Activated T-cell treated with anti-CD3 and anti-CD28 coated beads, Interleukin-2, amount 50 U/mL, for 1 hour (primary cell): ENCODE measurements at places on chromosomes 12 and 14.

- no peak for DNase-seq
Observed at GRCh38 chr14:76428611-76429010, 52.7 kb downstream of the ESRRB start.

DNA sequence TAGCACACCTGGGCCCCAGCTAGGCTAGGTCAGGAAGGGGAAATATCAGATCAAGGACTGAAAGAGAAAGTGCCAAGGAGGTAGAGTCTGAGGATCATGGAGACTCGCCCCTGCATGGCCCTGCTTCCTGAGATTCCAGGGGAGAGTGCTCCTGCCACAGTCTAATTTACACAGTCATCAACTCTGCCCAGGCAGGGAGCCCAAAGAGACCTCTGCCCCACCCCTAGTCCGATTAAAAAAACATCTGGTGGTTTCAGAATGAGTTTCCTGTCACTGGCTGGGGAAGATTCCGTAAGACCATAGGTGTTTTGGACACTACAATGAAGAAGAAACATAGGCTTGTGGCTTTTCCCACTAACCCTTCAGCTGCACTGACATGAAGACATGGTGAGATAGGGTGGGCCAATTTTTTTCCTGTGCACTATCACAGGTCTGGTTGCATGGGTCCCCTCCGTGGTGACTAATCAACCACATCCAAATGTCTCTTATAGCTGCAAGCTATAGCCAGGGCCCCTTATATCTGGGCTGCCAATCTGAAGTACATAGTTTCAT is 31.5 kb upstream of the GZMB start:
- no peak for DNase-seq

- no peak for DNase-seq
Observed at GRCh38 chr14:51248016-51248987, 8.3 kb downstream of the TMX1 start.

DNA sequence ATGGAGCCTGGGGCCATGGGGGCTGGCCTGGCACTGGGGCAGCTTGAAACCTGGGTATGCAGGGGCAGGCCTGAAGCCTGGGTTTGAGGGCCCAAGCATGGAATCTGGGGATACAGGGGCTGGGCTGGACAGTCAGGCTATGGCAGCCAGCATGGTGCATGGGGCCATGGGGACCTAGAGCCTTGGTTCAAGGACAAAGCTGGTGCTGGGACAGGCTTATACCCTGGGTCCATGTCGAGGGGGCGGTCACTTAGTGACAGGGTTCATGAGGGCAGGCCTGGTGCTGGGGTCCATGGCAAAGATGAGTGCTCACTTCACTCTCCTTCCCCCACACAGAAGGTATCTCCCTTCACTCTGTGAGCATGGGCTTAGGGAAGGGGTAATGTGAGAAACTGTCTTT is 116.2 kb downstream of the BBS10 start:
- no peak for DNase-seq

- DNase-seq, result no peak
Observed at GRCh38 chr14:51726166-51726899, 74.6 kb downstream of the FRMD6 start.

GRCh38 chr14:63544591-63545299 is 1.6 kb upstream of the PPP2R5E start:
- no peak for DNase-seq

- DNase-seq, result no peak
Observed at GRCh38 chr12:57128519-57129247, 400 bp downstream of the LRP1 start.

DNA sequence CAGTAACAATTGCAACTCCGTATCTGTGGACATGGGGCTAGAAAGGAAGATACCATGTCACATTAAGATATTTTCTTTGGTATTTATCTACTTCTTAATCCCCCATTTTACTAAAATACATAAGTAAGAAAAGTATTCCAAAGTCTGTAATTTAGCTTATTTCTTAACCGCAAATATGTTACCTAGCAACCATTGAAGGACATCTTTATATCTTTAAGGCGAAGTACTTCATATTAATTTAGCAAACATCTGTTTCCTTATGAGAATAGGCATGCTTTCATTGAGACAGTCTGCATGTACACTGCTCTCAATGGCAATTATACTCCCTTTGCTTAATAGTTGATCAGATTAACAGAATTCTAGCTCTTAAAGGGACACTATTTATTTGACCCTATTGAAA is 88.8 kb downstream of the NAV3 start:
- no peak for DNase-seq

DNA sequence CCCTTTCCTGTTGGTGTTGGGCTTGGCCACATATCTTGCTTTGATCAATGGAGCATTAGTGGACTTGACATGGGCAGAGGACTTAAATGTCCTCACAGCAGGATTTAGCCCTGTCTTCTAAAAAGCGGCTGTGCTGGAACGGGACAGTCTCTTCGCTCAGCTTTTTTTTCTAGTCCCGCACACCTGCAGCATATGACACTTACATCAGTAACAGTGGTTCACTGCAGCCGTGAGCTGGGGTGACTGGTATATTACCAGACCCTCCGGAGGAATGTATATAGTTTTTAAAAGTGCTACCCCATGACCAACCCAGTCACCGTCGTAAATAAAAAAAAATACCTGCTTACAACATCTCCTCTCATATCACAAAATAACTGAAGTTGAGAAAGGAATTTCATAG is 164.5 kb downstream of the CRADD start:
- no peak for DNase-seq

GRCh38 chr12:93624595-93625294 is 52.3 kb downstream of the SOCS2 start:
- no peak for DNase-seq

DNA sequence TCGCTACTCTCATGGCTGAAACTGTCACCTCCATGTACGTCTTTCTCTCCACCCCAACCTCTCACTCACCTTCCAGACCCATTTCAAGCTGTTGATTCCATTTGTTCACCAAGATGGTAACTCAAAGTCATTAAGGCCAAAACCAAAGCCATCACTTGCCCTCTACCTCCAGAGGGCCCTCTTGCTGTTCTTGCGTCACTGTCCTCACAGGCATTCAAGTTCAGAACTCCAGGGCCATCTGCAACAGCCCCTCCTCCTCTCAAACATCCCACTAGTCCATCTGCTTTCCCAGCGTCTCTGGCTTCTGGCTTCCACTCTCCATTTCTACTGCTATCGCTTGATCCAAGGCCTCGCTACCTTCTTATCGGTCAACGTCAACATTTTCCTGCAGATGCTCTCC is 74.5 kb downstream of the VWF start:
- no peak for DNase-seq

- DNase-seq, result no peak
Observed at GRCh38 chr12:90149453-90149852, 440.8 kb upstream of the ATP2B1 start.

- no peak for DNase-seq
Observed at GRCh38 chr12:105761075-105761474, 377.7 kb downstream of the NUAK1 start.

- DNase-seq, result no peak
Observed at GRCh38 chr14:54294802-54295201, 102.0 kb upstream of the CDKN3 start.

DNA sequence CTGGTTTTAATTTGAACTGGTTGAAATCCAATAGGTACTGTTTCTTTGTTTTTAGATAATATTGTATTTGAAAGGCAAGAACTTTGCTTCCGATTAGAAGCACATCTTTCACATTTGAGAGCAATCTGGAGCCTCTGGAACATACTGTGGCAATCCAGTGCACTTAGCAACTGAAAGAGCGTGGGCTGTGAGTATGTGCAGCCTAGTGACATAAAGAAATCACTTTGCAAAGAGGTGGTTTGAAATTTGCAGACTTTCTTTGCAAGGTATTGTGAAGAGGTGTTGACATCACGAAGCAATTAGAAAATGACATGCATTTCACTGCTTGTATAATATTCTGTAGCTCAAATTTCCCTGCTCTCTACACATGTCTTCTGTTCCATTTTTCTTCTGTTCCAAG is 23.5 kb upstream of the CFAP54 start:
- no peak for DNase-seq

GRCh38 chr14:105471823-105472485 is 2.7 kb upstream of the CRIP2 start:
- DNase-seq, result no peak

DNA sequence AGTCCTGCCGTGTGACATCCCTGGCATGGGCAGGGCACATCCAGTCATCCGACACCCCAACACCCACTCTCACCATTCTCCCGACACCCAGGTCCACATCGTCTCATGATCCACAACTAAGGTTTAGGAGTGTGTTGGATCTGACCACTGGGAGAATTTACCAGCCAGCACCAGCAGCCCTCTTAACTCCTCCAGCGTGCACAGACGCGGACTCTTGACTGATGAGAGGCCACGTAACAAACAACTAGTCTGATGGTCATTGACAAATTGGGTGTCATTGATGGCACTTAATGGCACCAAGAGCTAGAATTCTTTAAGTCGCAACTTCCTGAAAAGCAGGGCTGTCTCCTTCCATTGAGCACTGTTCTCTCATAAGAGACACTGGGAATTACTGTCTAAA is 203.0 kb upstream of the SFSWAP start:
- DNase-seq, result no peak

DNA sequence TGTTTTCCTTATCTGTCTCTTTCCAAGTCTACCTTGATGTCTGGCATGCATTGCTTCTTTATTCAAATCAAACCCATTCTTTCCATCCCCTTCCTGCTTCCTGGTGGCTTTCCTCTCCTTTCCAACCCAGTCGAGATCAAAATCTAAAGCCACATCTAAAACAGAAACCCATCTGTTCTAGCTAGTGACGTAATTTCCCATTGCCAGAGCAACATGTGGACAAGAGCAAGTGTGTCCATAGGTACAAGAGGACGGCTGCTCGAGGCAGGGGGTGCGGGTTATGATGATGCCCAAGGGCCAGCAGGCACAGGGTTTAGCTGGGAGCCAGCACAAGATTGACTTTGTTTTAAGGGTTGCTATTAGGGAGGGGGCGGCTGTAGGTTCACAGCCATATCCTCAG is 7.0 kb downstream of the KRT80 start:
- DNase-seq, result no peak

DNA sequence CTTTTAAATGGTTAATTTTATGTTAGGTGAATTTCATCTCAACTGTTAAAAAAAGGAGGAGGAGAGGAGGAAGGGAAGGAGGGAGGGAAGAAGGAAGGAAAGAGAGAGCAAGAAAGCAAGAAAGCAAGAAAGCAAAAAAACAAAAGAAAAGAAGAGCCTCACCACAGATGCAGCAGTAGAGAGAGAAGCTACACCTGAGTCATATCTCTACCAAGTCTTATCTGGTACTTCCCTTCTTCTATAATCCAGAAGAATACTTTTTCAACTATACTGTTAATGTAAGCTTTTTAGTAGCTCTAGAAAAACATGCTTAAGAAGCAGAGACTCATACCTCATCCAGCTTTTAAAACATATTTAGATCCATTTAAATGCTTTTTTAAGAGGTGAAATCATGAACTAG is 5.6 kb upstream of the IL26 start:
- DNase-seq, result no peak

DNA sequence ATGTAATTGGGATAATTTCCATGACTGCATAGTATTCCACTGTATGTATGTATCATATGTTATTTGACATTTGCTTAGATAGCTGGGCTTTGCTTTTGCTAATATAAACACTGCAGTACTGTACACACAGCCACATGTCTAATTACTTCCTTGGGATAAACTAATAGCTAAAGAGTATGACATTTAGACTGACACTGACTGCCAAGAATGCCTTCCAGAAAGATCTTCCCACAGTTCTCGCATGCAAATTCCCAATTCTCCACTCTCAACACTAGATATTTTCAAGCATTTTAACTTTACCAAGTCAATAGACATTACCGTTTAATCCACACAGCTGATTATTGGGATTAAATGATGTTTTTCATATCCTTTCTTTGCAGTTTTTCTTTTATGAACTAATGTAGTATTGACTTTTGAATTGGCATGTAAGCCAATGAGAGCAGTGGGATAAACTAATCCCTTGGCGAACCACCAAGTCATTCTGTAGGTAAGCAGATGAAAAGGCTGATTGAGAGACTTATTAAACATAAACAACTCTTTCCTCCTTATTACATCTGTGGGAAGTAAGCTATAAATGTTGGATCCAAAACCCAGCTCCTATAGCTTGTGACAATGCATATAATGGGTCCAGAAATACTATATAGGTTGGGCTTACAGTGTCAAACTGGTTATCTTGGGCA is 55.5 kb downstream of the STON2 start:
- DNase-seq, result no peak

DNA sequence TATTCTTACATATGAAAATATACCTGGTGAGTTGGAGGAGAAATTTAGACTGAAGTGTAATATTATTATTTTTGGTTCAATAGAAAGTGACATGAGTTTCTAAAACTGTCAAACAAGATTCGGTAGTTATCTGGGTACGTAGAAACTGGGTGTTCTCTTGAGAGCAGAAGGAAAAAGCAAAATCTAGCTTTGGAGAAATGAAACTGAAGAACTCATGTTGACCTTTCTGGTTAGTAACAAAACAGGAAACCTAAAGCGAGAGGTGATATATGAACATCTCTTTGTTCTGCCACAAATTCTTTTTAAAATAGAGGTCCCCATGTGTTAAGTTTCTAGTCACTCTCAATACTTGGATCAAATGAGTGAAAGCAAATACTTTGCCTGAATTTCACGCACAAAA is 401.7 kb downstream of the TRHDE start:
- DNase-seq, result no peak

- DNase-seq, result no peak
Observed at GRCh38 chr12:108846290-108846701, 11.1 kb downstream of the SSH1 start.

DNA sequence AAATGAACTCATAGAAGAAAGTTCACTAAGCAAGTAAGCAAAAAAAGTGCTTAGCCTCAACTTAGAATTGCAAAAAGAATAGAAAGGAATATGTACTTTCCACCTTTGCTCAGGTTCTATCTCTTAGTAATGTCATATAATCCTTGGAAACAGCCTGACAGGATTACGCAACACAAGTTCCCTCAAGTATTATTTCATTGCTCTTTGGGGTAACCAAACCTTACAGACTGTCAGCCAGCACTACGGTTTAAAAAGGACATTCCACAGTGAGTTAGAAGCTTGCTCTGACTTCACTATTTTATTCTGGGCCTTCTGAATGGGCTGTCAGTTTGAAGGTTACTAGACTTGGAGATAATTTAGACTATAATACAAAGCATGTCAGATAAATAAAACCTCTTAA is 264.0 kb downstream of the ATXN7L3B start:
- no peak for DNase-seq

- DNase-seq, result no peak
Observed at GRCh38 chr14:100592461-100592891, 5.3 kb upstream of the BEGAIN start.
